ENCODE measurements at places on chromosomes 7 and 10.
A peak's percentile ranks its signal among the peaks of the same experiment; 100 is the strongest.

DNA sequence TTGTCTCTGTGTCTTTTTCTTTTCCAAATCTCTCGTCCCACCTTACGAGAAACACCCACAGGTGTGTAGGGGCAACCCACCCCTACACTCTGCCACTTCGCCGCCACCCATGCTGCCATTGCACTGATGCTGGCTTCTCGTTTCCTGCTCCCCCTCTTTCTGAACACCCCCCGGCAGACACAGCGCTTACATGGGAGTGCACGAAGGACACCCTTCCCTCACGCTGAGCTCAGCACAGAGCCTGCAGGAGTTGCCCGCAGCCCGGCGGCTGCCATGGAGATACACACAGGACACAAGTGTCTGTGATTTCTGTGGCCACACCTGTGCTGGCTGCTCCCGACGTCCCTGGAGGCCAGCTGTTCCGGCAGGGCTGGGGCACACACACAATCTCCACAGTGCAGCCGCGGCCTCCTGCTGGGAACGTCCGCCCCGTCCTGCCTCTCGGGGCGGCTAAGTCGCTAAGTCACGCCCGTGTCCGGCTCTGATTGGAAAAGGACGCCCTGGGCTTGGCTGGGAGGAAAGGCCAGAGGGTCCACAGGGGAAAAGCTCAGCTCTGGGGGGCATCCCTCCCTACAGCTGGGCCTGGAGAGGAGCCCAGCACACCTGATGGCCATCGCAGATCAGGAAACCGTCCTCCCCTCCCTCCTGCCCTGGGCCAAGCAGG, 349.8 kb downstream of the PTPRN2 start:
- no peak for DNase-seq

- no peak for DNase-seq
Observed at GRCh38 chr7:71133856-71134255, 1.9 kb downstream of the GALNT17 start.

DNA sequence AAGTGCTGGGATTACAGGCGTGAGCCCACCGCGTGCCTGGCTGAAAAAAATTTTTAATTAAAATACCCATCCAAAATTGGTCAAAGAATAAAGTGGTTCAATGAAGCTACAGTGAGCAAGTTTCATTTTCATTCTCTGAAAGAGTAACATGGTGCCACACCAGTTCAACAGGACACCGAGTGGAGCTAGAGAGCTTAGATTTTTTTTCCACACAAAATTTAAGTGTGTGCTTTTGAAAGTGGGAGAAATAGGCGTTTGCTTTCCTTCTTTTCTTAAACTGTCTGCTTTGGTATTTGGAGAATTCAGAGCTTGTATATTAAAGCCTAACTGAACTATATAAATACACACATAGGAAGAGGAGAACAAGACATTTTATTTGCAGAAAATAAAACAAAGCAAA, 43.4 kb downstream of the BPGM start:
- DNase-seq = no peak

DNA sequence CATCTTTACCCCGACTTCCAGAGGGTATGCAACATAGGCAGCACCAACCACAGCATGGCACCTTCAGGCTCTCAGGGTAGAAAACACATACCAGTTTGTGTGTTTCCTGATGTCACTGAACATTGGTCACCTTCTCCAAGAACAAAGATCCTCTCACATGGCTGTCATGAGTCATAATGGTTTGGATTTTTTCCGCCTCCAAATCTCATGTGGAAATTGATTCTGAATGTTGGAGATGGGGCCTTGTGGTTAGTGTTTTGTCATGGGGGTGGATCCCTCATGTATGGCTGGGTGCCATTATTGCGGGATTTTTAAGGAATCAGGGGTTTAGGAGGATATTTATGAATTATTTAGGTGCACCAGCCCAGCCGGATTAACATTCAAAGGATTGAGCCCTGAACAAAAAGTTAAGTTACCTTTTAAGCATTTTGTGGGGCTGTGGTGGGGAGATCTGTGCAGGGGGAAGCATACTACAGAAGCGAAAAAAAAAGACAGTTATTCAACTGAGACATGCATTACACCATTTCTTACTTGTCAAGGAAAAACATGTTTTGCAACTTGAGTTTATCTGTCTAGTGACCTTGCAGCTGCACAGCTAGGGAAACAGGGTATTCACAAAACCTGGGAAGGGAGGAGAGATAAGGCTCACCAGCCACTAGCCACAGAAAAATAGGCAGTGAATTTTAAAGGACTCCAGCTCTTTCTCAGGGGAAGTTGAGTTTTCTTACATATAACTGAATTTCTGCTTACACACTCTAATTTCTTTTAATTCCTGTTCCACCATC, 774.1 kb upstream of the AUTS2 start:
- no peak for DNase-seq

- DNase-seq = no peak
Observed at GRCh38 chr10:13681095-13681494, 94.3 kb downstream of the PRPF18 start.

- no peak for DNase-seq
Observed at GRCh38 chr7:122951006-122951405, 44.5 kb downstream of the TAS2R16 start.

GRCh38 chr10:107747851-107748250, 583.3 kb upstream of the SORCS1 start:
- DNase-seq = no peak

DNA sequence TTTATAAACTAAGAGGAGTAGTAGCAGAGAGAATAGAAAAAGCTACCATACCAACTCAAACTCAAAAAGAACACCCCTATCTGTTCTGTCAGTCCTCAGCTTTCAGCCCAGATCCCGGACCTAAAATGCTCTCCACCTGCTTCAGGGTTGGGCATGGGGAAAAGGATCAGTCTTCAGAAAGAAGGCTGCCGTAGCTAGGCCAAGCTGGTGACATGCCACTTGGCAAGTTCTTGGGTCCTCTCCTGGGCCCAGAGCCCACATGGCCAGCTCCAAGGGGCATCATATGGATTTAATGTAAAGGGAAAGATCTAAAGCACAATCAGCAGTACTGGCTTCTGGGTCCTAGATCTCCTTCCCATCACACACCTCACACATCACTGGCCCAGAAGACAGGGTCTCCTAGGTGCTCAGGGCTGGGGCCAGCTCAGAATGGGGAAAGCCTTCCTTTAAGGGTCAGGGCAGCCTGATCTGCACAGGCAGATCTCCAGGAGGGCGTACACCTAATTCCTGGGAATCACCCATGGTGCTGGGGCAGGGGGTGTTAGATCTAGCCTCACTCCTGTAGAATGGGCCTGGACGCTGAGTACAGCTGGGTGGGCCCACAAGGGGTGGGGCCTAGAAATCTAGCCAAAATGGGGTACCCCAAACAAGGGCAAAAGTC, 2.5 kb downstream of the VAX1 start:
- DNase-seq = no peak

GRCh38 chr10:96889415-96890171, 57.5 kb downstream of the LCOR start:
- DNase-seq = no peak

GRCh38 chr10:78664929-78665553, 403.7 kb upstream of the ZMIZ1 start:
- DNase-seq = no peak

GRCh38 chr10:99869581-99870122, 87.2 kb downstream of the ABCC2 start:
- no peak for DNase-seq

DNA sequence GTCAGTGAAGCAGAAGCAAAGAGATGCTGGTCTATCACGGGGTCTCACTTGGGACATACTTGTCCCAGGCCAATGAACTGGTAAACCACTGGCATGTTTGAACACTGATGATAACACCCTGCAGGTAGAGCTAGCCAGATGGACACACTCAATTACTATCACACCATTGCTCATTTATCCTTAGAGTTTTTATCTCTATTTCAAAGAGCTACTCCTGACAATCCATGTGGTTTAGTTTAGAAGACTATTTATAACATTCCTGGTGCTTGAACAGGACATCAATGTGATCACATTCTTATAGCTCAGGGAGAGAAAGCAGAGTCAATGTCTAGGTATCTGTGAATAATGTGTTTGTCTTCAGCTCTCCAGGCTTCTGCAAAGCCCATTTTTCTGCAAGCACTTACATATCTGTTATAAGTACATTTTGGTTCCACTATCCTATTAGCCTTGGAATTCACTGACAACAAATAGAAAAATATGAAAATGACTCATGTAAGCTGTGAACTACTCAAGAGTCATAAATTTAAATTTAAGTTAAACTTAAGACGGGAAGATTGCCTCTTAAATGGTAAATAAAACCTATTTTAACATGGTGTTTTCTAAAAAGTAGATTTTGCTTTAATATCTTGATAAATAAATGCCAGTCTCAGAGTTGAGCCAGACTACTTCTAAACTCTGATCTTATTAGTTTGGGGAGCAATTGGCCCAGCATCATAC, 106.7 kb upstream of the MBL2 start:
- DNase-seq = no peak

- no peak for DNase-seq
Observed at GRCh38 chr7:140214075-140214684, 37.4 kb upstream of the KDM7A start.

- DNase-seq = no peak
Observed at GRCh38 chr7:106016331-106016730, 53.3 kb downstream of the CDHR3 start.

DNA sequence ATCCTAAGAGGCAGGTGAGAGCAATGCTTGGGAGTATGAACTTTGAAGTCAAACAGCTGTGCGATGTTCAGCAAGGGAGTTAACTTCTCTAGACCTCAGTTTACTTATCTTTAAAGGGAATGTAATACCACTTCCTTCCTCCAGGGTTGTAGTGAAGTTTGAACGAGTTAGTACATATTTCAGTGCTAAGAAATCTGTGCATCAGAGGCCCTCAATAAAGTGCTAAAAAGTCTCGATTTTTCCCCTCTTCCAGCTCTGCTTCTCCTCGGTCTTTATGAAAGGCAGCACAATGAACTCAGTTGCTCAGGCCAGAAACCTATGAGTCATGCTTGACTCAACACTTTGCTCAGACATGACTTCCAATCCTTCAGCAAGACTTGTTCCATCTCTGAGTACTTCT, 418.9 kb downstream of the MDFIC start:
- DNase-seq = peak; percentile 27

GRCh38 chr7:83105948-83106347, 56.7 kb downstream of the PCLO start:
- DNase-seq = no peak

DNA sequence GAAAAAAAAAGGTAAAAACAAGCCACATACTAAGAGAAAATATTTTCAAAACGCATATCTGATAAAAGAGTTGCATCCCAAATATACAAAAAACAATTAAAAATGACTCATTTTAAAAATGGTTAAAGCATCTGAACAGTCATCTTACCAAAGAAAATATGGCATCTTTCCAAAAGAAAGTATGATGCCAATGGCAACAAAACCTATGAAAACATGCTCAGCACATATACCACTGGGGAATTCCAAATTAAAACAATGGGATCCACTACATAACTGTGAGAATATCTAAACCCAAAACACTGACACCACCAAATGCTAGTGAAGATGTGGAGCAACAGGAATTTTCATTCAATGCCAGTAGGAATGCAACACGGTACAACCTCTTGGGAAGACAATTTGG, 39.3 kb downstream of the VSTM2A start:
- no peak for DNase-seq

GRCh38 chr10:116899626-116900025, 50.3 kb downstream of the ENO4 start:
- no peak for DNase-seq

DNA sequence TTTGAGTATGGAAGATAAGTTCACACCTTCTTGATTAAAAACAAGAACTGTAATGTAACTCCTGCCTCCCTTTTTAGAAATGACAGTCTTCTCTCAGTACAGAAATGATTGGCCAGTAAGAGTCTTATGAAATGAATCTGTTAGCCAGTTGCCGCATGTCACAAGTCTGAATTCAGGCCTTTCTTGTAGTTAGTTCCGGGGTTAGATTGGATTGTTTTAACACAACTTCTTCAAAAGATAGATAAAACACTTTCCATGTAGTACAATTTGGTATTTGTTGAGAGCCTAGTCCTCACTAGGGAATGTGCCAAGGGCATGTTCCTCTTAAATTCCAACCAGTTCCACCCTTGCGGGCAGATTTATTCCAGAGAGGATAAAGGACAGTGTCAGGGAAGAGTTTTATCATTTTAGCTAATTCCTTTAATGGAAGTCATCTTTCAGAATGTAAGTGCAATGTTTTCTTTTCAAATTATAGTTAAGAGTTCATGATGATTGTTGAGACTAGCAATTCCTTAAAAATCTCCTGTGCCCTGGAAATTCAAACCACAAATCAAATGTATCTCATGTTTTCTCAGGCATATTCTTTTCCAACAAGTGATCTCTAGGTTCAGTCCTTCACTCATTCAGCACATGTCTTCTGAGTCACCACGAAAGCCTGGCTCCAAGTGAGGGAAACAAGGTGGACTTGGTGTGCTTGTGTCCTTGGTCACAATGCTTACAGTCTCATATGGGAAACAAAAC, 4.1 kb downstream of the FHIP2A start:
- no peak for DNase-seq

DNA sequence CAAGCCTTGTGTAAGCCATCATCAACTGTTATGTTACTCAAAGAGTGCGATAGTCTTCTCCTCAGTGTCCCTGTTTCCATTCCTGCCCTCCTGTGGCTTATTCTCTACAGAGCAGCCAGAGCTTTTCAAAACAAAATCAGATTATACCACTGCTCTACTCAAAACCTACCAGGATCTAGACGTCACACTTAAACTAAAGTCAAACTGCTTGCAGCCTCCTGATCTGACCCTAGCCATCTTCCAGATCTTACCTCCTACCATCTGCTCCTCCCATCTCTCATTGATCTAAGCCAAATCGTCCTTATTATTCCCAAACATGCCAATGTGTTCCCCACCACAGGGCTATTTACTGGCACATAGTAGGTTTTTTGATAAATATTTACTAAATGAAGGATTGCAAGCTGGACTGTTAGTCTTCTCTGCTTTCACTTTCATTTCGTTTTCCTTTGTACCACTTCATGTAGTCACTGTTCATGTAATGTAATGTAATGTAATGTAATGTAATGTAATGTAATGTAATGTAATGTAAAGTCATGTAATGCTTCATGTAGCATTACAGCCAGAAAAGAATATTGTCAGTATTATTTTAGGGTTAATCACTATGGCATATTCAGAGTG, 116.1 kb downstream of the GPR37 start:
- no peak for DNase-seq

- no peak for DNase-seq
Observed at GRCh38 chr10:81843042-81843441, 32.0 kb upstream of the NRG3 start.

DNA sequence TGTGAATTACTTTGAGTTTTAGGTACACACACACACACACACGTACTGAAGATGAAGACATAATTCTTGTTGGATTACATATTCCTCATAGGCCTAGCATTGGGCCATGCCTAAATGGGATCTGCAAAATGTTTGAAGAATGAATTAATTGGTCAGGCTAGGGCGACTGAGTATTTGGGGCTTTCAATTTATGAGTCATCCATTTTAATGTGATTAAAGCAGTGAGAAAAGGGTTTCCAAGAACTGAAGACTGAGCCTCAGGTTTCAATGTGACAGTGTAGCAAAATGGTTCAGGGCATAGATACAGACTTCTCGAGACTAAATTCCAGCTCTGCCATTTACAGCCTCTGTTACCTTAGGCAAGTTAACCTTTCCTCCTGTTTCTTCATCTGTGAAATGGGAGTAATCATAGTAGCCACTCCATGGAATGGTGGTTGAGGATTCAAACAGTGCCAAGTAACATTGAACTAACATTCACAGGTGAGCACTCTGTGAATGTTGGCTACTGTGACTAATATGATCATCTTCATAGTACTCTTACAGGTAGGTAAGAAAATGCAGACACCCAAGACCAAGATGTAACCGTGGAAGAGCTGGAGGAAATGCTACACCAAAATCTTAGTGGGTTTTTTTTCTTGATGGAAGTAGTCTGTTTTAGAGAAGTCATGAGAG, 7.6 kb downstream of the BPGM start:
- no peak for DNase-seq

- no peak for DNase-seq
Observed at GRCh38 chr10:88826388-88826787, 23.9 kb downstream of the LIPM start.
